ENCODE measurements at places on chromosomes 5 and 9. TPM values are rescaled to one million over a fixed set of nuclear protein-coding genes. Genes with fewer than 3 reads are reported as not detected.

The CD180 gene
- total RNA-seq, result 0.47 TPM

The PLEKHG4B gene
- total RNA-seq, result 6.2 TPM

The POLR3G gene
- total RNA-seq, result 4.5 TPM

The FLT4 gene
- 2.3 TPM for total RNA-seq

The SLC34A3 gene
- 0.16 TPM for total RNA-seq

The CRAT gene
- total RNA-seq, result 13.6 TPM

The PFN3 gene
- not detected for total RNA-seq

The PNPLA7 gene
- total RNA-seq, result 0.94 TPM

The TMC1 gene
- total RNA-seq, result 0.78 TPM

The CNTNAP3 gene
- 120 TPM for total RNA-seq

The C5orf58 gene
- total RNA-seq, result not detected

The CNTLN gene
- total RNA-seq, result 16.5 TPM

The DPYSL3 gene
- 977 TPM for total RNA-seq

The PCDHGA1 gene
- total RNA-seq, result 4.8 TPM

The LCN6 gene
- not detected for total RNA-seq
